Stimulated activated CD4-positive, alpha-beta T cell treated with anti-CD3 and anti-CD28 coated beads, Interleukin-12 subunit alpha, Interleukin-12 subunit beta, amount 100 ng/mL, for 4 hours (primary cell): ENCODE measurements at places on chromosomes 7 and 10.

- no peak for DNase-seq
These were observed 6.0 kb upstream of the MUC12 start for GRCh38 chr7:100963386-100963785.

DNA sequence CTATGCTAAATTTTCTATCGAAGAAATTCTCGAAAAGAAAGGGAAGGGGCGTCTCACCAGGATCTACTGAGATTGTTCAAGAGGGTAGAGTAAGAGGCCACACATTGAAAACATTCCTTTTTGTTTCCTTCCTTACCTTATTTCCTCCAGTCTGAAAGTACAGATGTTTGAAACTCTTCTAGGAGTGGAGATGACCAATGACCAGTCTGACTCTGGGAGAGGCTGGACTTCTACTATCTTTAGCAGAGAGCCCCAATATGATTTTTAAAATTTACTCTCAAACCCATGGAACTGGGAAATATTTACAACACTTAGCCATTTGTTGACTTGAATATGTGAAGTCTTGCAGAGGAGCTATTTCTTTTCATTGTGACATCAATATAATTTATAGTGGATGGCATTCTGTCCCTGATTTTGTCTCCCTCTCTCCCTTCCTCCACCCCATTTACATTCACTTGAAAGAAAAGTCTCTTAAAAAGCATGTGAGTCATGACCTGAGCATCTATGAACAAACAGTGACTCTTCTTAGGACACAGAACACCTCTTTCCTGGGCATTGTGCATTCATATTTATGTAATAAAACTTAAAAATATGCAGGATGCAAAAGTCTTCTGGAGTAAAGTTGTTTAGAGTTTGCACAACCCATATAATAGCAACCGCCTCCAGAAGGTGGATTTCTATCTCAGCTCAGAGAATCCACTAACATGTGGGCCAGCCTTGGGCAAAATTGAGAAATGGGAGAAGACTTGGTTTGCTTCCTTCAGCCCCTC lies 31.2 kb upstream of the BMPER start:
- DNase-seq: no peak

DNA sequence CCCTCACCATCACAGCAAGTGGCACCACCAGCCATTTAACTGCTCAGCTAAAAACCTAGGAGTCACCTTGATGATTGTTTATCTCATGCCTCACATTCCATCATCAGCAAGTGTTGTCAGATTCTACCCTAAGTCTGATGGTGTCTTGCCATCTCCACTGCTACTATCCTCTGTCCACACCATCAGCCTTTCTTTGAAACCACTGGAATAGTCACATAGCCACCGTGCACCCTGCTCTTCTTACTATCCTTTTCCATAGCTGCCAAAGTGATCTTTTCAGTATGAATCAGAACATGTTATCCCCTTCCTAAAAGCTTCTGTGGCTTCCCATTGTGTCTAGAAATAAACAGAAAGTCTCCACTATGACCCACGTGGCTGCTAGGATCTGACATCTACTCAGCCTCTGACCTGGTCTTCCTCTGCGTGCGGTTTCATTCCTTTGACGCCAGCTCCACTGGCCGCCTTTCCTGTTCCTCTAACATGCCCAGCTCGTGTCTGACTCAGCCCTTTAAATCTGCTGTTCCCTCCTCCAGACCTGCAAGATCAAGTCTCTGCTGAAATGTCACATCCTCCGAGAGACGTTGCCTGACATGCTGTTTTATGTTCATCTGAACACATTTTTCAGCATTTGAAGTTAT lies 16.5 kb upstream of the CHN2 start:
- no peak for DNase-seq

GRCh38 chr10:132749371-132749795 lies 36.6 kb downstream of the NKX6-2 start:
- no peak for DNase-seq

DNA sequence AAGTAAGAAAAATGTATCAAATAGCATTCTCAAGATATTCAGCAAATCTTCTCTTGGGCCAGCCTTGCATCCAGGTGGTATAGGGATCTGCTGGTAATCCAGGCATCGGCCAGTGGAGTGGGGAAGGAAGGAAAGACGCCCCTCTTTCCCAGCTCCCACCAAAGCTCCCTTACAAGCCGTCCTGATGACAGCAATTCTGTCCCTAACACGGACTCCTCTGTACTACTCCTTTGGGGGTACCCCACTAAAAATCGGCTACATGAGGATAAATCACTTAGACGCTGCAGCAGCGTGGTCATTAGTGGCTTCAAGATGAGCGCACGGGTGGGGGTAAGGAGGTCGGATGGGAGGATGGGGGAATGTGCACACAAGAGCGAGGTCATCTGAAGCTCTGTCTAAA lies 24.7 kb upstream of the NUB1 start:
- no peak for DNase-seq

DNA sequence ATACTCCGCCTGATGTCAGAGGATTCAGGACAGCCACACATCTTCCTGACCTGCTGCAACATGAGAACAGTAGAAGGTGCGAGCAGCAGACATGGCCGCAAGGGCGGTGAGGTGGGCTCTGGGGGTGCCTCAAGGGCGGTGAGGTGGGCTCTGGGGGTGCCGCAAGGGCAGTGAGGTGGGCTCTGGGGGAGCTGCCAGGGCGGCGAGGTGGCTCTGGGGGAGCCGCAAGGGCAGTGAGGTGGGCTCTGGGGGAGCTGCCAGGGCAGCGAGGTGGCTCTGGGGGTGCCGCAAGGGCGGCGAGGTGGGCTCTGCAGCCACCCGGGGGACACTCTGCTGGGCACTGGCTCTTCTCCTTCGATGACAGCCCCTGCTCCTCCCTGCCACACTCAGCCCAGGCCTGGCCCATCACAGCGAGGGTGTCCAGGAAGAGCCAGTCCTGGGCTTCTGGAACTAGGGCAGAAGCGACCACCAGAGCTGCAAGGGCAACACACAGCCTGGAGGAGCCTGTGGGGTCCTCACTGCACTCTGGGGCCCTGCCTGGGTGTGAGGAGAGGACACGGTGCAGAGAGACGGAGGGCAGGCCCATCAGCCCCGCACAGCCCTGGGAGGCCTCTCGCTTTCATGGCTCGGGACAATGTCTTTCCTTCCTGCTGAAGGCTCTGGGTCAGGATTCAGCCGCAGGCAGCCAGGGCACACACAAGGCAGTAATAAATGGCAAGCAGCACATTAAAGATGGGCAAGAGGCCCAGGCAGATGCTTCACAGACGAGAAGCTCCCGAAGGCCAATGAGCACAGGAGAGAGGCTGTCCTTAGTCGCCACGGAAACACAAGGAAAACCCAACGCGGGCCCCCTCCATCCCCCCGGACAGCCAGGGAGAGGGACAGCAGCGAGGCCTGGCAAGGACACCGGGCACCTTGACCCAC lies 42.5 kb downstream of the STK32C start:
- no peak for DNase-seq

GRCh38 chr7:13898957-13899670 lies 90.4 kb downstream of the ETV1 start:
- no peak for DNase-seq

GRCh38 chr10:132724446-132724845 lies 61.5 kb downstream of the NKX6-2 start:
- DNase-seq: no peak

DNA sequence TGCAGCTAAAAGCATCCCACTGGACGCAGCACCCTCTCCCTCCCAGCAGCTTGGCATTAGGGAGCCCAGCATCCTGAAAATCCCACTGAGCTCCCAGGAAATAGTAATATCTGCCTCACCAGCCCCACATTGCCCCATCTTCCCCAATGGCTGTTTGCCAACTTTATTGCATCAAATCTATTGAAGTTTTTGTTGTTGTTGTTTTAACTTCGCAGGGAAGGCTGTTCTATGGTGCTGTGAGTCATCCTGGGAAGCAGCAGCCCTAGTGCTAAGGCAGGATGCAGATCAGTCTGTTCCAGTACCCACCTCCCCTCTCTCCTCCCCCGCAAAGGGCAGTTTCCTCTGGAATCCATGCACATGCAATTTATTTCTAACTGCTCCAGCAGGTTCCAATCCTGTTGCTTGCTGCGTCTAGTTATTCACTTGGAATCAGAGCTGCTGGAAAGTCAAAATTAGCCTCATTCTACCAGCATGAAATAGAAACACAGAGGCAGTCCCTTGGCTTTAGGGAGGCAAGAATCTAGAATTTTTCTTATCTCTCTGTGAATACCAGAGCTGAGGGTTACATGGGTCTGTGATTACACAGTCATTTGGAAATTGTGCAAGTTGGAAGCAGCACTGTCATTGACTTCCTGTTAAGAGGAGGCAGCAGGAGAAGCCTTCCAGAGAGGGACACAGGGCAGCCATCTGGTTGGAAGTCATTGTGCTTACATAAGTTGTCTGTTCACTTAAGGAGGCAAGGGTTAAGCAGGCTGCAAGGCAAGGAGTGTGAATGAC lies 115.9 kb upstream of the CACUL1 start:
- DNase-seq: no peak

- no peak for DNase-seq
These were observed 80.8 kb downstream of the WDR11 start for GRCh38 chr10:120931999-120932398.

DNA sequence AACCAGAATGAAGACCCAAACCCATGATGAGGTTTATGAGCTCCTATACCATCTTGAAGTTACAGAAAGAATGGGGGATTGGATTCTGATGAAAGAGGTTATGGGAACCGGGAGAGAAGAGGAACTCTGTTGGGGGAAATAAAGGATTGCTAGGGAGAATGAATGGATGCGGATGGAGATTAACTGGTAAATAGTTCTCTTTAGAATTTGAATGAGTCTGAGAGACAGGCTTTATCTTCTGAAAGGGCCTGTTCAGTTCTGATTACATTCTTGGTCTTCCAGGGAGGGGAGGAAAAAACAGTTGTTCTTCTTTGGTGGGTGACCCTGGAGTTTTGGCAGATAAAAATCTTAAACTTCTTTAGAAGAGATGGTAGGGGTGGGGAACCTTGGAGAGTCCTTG lies 13.9 kb downstream of the SUGCT start:
- DNase-seq: no peak

DNA sequence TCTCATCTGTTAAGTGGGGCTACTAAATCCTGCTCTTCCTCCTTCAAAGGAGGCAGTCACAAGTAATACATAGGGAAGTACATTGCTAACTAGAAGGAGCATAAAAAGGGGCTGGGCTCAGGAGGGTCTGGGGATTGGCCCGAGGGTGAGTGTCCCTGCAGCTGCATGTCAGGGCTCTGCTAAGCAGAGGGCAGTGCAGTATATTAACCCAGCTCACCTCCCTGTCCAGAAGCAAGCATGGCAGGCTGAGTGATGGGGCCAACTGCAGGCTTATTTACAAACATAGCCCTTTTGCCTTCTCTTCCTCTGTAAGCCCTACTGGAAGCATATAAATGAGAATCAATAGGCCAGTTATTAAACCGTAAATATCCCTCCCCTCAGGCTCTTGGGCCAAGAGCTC lies 143.2 kb upstream of the PCBD1 start:
- no peak for DNase-seq

DNA sequence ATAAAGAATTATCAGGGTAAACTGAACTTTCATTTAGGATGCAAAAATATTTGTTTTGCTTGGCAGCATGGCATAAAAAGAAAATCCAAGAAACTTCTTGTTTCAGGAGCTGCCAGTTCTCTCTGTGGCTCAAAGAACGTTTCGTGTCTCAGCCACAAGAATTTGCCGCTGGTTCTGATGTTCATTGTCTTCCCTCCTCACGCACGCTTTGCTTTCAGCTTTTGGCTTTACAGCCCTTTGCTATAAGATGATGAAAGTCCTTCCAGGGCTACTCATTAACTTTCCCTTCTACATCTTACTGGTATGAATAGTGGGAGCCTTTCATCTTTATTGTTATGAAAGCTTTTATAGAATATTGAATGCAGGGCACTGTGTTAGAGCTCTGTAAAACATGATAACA lies 124.7 kb downstream of the BICC1 start:
- DNase-seq: no peak

- DNase-seq: no peak
These were observed 14.5 kb downstream of the FAM24B start for GRCh38 chr10:122864901-122865300.

- no peak for DNase-seq
These were observed 119.3 kb downstream of the SRPK2 start for GRCh38 chr7:105269397-105269796.

- DNase-seq: no peak
These were observed 9.6 kb downstream of the GRID1 start for GRCh38 chr10:86357041-86357440.

DNA sequence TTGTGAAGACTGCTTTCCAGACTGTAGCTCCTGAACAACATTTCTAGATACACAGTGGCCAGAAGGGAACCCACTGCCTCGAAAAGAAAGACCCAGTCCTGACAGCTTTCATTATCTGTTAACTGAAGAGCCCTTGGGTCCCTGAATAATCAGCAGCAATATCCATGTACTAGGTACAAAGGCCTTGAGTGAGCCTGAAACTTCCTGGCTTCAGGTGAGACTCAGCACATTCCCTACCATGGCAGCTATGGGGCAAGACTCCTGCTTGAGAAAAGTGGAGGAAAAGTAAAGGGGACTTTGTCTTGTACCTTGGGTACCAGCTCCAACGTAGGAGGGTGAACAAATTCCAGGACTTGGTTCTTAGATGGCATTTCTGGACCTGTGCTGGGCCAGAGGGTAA lies 92.8 kb downstream of the SIRT1 start:
- DNase-seq: no peak

- DNase-seq: no peak
These were observed 542.5 kb downstream of the GATA3 start for GRCh38 chr10:8596929-8597472.

DNA sequence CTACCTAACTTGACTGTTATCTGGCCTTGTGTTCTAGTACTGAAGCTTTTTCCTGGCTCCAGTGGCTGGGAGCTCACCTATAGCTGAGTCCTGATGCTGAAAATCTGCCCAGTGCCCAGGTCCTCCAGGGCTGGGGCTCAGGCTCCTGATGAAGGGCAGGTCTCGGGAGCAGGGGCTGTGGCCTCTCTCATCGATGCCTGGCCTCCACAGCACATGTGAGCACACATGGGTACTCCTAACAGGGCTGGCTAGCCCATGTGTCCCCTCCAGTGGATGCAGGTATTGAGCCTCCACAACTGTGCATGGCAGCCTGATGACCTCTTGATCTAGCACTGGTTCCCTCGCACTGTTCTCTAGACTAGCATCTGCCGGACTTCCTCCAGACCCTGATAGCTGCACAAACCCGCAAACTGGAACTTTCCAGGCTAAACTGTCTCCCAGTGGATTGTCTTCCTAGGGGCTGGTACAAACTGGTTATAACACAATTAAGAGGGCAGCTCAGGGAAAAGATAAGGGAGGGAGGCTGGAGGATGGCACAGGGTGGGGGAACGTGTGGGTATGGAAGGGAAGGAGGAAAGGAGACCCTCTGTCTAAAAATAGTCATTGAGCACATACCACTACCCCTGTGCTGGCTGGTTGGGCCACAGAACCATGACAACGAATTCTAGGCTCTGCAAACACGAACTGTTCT lies 35.1 kb downstream of the PLAC9 start:
- no peak for DNase-seq
